ENCODE measurements at places on chromosomes 3 and 15. TPM values are rescaled to one million over a fixed set of nuclear protein-coding genes. Genes with fewer than 3 reads are reported as not detected.
A peak's percentile ranks its signal among the peaks of the same experiment; 100 is the strongest.

Gene RETNLB
- not detected for total RNA-seq

Gene GAP43
- 2.2 TPM for total RNA-seq

Gene SLC24A5
- not detected for total RNA-seq

Gene SMCO1
- total RNA-seq = not detected

Gene COL6A6
- 0.06 TPM for total RNA-seq

DNA sequence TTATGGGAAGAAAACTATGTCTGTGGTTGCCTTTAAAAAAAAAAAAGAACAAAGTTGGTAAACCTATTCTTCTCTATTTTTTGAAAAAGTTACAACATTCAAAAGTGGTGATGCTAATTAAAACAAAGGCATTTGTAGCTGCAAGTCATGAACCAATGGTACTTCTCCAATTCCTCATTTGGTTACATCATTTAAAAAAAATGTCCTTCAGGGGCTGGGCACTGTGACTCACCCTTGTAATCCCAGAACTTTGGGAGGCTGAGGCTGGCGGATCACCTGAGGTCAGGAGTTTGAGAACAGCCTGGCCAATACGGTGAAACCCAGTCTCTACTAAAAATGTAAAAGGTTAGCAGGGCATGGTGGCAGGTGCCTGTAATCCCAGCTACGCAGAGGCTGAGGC lies 574.6 kb downstream of the VGLL3 start:
- no peak for DNase-seq
- H3K27me3 ChIP-seq = no peaks in the 10 kb centered on the region
- H3K27ac ChIP-seq = no peak overlapping the region
- H3K4me3 ChIP-seq = no peak overlapping the region

- no peak overlapping the region for H3K4me3 ChIP-seq
- no peaks in the 10 kb centered on the region for H3K27me3 ChIP-seq
- H3K4me1 ChIP-seq = peaks cover 69% of the 10 kb centered on the region
- DNase-seq = no peak
- H3K36me3 ChIP-seq = no peaks in the 10 kb centered on the region
These were observed 7.7 kb downstream of the CGNL1 start for GRCh38 chr15:57384024-57384423.

GRCh38 chr15:69604072-69604411 lies 151.4 kb downstream of the RPLP1 start:
- no peak overlapping the region for H3K4me3 ChIP-seq
- H3K27me3 ChIP-seq = no peaks in the 10 kb centered on the region
- H3K27ac ChIP-seq = no peak overlapping the region
- H3K4me1 ChIP-seq = no peaks in the 10 kb centered on the region

GRCh38 chr3:24388611-24389010 lies 106.0 kb downstream of the THRB start:
- no peaks in the 10 kb centered on the region for H3K27me3 ChIP-seq
- peak overlapping the region; percentile 73 for H3K27ac ChIP-seq
- no peak overlapping the region for H3K4me3 ChIP-seq
- no peak for DNase-seq
- H3K4me1 ChIP-seq = peaks cover 74% of the 10 kb centered on the region
- no peaks in the 10 kb centered on the region for H3K36me3 ChIP-seq

DNA sequence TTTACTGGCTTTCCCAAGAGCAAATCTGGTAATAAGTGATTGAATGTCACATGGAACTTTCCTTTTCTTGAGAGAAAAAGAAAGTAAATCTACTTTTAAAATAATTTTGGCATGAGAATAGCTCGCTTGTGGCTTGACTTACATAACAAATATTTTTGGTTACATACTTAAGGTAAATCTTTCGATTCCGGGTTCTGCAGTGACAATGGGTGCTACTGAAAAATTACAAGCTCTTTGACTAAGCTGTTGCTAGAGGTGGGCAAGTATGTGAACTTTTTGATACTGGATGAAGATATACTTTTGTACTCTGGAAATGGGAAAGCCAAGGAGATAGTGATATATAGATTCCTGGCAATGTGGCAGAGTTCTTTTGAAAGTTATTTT lies 51.9 kb upstream of the OTOL1 start:
- no peaks in the 10 kb centered on the region for H3K36me3 ChIP-seq
- no peak overlapping the region for H3K4me3 ChIP-seq
- no peaks in the 10 kb centered on the region for H3K27me3 ChIP-seq
- DNase-seq = no peak
- no peaks in the 10 kb centered on the region for H3K4me1 ChIP-seq
- H3K27ac ChIP-seq = no peak overlapping the region

DNA sequence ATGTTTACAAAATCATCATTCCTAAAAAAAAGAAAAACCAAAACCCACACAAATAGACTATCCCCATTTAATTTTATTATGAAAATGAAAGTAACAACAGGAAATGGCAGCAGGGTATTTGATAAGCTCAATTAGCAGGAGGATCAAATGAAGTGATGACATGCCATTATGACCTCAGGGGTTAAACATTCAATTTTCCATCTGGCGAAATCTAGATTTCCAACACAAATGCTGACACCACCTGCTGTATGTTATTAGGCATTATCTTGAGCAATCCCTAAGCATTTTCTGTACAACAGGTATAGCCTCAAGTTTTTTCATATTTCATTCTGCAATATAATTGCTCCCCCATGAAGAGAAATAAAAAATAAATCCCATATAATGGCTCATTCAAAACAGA lies 57.1 kb downstream of the SHQ1 start:
- H3K4me3 ChIP-seq = no peak overlapping the region
- no peak for DNase-seq
- H3K27ac ChIP-seq = no peak overlapping the region
- H3K4me1 ChIP-seq = no peaks in the 10 kb centered on the region
- no peaks in the 10 kb centered on the region for H3K27me3 ChIP-seq

DNA sequence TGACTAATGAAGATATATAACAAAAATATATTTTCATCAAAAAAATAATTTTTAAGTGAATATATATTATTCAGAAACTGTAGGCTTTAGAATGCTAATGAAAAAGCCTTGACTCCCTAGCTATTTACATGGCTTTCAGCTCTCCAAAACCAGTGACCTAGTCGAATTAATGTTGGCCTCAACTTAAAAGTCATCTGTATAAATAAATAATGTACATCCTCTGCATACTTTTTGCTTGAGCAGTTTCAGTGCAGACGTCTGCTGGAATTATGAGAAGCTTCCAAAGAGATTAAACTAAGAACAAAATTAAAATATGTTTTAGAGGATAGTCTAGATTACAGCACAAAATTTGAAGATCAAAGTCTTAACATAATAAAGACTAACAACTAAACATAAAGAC lies 520.4 kb upstream of the ALCAM start:
- H3K4me1 ChIP-seq = no peaks in the 10 kb centered on the region
- no peak overlapping the region for H3K4me3 ChIP-seq
- no peaks in the 10 kb centered on the region for H3K36me3 ChIP-seq
- no peaks in the 10 kb centered on the region for H3K27me3 ChIP-seq
- DNase-seq = no peak
